ENCODE measurements at places on chromosomes 3 and 15.

GRCh38 chr3:127226946-127227842 is 34.3 kb downstream of the PRR23E start:
- DNase-seq = no peak

DNA sequence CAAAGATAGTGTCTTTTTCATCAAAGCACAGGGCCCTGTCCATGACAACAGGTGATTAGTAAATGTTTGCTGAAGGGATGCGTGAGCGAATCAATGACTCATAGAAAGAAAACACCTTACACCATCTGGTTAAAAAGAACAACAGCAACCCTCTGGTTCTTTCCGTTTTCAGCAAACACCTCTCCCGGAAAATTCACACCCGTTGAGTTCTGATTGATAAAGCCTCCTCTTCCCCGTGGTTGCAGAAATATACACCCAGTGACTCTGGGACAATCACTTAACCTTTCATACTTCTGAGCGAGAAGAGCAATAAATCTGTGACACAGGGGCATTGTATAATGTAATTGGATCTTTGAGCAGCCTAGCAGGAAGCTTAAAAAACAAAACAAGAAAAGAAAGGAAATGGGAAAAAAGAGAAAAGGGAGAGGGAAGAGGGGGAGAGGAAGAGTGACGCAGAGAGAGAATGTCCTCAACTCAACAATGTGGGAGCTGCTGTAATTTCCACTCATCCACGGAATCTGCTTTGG is 37.6 kb downstream of the ADAMTS9 start:
- no peak for DNase-seq

- DNase-seq = peak; percentile 88
Measured at GRCh38 chr3:69787436-69788168, 48.3 kb downstream of the MITF start.

- DNase-seq = no peak
Measured at GRCh38 chr3:18241837-18242236, 183.3 kb downstream of the SATB1 start.

- no peak for DNase-seq
Measured at GRCh38 chr3:41436983-41437382, 237.7 kb downstream of the CTNNB1 start.

DNA sequence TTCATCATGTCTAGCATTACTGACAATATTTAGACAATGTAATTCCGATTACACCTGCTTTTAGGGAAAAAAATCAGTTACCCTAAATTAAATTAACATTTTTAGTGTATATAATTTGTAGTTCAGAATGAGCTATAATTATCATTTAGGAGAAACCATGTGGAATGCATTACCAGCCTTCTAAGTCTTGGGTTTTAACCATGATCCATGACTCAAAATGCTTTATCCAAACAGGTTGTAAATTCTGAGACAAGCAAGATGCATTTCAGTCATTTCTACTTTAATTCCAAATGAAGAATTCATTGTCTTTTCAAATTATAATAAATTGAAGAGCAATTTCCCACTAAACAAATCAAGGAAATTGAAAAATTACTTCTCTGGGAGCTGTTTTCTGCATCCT is 243.7 kb upstream of the LRIG1 start:
- no peak for DNase-seq

GRCh38 chr3:10602769-10603768 is 97.7 kb upstream of the ATP2B2 start:
- no peak for DNase-seq

Measured in astrocyte of the spinal cord (primary cell).